SW480 (cell line): ENCODE measurements at places on chromosomes 1 and 21.

GRCh38 chr1:168483539-168483938 is 60.3 kb downstream of the XCL2 start:
- no peak for DNase-seq

GRCh38 chr1:23430803-23431202 is 6.3 kb upstream of the TCEA3 start:
- no peak for DNase-seq

DNA sequence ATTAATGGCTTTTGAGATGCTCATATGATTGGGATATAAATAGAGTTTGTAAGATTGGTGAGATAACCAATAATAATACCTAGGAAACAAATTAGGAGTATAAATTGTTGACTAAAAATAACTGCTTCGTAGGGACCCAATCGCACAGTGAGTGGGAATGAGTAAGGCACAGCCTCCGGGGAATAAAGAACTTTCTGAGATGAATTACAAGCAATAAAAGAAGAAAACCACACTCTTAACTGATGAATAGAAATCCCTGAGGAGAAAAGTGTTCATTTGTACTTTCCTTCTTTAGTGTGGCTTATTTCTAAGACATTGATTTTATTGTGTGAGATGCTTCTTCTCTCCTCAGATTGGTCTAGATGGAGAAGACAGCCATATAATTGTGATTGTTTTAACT is 443.4 kb upstream of the PRMT6 start:
- no peak for DNase-seq

DNA sequence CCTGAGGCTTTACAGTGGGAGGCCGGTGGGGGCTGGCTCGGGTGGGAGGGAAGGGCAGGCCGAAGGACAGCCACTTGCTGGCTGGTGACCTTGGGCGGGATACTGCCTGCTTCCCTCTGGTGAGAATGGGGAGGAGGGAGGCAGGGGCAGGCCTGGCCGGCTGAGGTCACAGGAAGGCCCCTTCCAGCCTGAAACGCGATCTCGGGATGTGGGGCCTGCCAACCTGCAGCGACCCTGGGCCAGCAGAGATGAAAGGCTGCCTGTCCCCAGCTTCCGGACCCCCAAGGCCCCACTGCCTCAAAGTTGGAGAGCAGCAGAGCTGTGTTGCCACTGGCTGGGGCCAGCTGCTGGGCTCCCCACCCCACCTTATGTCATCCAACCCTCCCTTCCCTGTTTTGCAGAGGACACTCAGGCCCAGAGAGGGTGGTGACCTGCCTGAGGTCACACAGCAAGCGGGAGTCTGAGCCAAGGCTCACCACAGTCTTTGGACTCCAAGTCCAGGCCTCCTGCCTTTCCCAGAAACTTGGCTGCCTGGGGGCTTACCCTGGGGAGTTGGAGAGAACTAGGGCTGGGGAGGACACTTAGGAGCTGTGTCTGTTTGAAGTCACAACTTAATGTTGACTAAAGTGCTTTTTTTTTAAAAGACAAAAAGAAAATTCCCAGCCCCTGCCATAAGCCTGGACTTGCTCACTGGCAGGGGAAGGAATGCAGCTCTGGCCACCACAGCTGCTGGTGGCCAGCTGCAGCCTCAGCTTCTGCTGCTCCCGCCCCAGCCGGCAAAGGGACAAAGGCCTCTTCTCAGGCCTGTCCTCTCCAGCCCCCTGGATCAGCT is 14.8 kb upstream of the WASF2 start:
- peak; percentile 44 for DNase-seq

DNA sequence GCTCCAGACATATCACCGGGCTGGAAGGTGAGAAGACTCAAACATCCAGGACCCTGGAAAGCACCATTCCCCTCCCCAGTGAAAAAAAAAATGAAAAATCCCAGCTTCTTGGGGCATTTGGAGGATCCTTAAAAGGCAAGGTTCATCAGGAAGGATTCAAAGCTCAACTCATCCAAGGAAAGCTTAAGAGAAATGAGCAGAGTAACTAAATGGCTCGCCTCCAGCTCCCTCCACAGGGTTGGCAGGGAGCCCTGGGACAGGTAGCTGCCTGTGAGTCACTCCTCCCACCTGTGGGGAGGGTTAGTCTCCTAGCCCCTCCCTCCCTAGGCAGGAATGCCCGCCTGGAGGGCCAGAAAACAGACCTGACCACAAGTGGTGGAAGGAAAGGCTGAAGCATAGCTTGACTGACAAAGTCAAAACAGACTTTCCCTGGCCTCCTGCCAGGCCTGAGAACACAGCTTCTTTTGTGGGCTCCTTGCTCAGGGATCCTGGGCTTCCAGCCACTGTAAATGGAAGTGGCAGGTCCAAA is 712 bp upstream of the LAMB3 start:
- DNase-seq, result peak; percentile 99

DNA sequence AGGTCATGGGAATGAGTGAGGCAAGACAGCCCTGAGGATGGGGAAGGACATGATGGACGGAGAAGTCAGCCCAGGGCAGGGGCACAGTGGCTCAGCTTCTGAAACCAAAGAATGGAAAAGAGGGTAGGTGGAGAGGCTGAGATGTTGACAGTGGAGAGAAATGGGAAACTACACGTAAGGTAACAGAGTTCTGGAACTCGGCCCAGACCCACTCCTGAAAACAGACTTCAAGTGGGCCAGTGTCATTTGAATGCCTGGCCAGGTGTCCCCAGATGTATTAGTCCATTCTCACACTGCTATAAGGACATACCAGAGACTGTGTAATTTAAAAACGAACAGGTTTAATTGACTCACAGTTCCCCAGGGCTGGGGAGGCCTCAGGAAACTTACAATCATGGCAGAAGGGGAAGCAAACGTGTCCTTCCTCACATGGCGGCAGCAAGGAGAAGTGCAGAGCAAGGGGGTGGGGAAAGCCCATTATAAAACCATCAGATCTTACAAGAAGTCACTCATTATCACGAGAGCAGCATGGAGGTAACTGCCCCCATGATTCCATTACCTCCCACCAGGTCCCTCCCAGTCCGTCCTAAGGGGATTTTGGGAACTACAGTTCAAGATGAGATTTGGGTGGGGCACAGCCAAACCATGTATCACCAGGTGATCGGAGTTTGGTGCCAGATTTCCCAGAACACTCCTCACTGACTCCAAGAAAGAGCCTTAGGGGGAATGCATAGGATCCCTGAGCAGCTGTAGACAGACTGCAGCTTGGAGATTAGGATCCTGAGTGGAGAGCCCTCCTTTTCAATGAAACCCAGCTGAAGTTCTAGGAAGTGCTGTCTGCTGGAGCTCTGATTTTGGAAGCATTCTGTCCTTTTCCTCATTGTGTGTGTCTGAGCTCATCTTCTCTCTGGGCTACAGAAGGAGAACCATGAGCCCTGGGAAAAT is 40.3 kb downstream of the FHAD1 start:
- no peak for DNase-seq

DNA sequence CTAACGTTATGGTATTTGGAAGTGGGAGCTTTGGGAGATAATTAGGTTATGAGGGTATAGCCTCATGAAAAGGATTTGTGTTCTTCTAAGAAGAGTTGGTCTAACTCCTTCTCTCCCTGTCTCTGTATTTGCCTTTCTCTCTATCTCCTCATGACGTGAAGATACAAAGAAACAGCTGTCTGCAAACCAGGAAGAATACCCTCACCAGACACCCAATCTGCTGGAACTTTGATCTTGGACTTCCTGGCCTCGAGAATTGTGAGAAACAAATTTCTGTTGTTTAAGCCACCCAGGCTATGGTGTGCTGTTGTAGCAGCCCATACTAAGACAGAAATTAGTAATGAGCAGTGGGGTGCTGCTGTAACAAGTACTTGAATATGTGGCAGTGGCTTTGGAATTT is 16.1 kb downstream of the C1orf141 start:
- DNase-seq, result no peak

DNA sequence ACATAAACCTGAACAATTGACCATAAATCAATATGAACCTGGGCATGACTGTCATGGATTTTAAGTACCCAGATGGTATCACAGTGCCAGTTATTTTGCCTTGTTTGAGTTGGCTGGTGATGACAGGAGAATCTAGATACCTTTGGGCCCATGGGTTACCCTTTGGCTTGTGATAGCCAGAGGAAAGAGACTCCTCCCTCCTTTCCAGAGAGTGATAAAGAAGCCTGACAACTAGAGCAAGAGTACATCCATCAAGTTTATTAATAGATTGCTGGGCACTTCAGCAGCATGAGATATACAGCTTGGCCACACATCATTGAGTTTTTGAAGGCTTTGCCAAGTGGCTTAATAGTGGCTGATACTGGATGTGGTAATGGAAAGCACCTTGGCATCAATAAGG is 6.6 kb upstream of the FMO3 start:
- no peak for DNase-seq

GRCh38 chr1:204641936-204642335 is 43.6 kb downstream of the LRRN2 start:
- DNase-seq, result no peak

DNA sequence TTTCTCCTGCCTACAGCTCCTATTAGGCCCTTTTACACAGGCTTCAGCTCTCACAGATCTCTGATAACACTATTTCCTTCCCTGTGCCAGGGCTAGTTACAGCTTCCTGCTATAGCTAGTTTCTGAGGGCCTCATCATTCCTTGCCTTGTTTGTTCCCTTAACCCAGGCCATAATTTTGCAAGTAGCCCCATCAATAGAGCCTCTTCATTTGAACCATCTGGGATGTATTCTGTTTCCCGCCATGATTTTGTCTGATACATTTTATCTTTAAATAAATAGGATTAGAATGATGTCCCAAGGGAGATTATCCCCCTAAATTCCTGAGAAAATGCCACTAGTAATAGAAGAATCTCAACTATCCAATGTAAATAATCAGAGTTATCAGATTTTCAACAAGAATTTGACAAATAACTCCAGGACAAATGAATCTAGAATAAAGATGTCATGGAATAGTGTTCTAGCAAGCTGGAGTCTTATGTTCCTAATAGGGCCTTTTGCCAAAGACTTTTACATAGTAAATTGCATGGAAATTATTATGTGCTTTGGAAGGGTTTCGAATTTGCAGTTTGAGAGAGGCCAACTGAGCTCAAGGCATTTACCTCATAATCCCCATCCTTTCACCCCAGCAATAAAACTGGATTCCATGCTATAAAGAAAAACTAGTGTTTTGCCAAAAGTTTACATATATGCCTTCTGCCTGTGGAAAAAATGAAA is 16.1 kb downstream of the IFT25 start:
- no peak for DNase-seq

DNA sequence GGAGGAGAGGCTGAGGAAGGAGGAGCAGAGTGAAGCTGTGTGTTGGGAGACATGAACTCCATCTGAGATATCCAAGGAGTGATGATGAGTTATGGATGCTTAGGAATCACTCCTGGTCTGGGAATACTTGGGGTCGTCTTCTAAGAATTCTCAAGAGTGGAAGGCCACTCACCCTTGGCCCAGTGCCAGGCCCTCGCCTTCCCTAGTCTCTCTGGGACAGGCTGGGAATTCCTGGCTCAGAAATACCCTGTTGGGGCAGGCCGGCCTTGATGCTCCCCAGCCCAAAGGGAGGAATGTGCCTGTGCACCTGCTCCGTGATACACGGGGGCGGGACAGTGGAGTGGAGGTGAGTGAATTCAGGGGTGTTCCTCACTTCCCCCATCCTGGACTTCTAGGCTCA is 12.6 kb upstream of the LMNA start:
- DNase-seq, result no peak

GRCh38 chr21:31554511-31555022 is 104.9 kb upstream of the SOD1 start:
- no peak for DNase-seq

DNA sequence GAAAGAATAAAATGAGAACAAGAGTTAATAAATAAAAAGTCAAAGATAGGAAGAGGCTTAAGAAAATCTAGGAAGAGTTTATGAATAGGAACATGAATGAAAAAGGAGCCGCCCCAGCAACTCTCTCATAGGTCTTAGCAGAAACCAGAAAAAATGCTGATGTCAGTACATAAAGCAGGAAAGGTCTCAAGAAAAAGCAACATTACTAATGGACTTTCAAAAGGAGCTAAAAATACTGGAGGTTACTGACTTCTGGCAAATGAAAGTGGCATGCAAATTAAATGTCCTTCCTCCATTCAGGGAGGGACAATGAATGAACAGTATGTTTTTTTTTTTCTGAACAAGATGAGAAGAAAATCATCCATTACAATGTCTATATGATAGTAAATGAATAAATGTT is 387.6 kb downstream of the BRINP2 start:
- DNase-seq, result no peak

DNA sequence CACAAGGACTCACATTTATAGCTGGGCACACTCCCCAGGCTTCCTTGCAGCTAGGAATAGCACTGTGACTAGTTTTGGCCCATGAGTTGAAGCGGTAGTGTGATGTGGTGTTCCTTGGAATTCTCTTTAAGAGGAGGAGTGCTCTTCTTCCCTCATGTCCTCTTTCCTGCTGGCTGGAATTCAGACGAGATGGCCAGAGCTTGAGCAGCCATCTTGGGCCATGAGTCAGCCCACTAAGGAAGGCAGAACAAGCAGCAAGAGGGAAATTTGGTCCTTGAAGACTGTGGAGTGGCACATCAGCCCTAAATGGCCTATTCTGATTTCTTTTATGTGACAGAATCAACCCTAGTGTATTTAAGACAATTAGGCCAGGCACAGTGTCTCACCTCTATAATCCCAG is 20.0 kb downstream of the HTR6 start:
- no peak for DNase-seq

- DNase-seq, result no peak
Measured at GRCh38 chr1:84280912-84281311, 20.6 kb upstream of the SAMD13 start.
